ENCODE measurements at places on chromosomes 1 and 21.
A peak's percentile ranks its signal among the peaks of the same experiment; 100 is the strongest.

DNA sequence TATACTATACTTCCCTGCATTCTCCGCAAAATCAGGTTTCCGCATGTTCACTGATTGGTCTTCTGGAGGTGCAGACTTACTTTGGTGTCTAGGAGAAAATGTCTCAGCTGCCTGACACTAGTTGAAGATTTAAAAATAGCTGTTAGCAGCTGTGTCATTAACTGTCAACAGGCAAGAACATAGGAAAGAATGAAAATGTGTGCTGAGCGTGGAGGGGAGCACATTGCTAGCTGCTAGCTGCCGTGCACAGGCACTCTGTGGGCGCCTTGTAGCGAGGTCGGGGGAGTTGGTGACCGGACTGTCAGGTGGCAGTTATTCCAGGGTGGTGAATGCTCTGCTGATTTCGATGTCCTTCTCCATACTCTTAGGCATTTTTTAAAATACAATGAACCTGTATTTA is 5.2 kb downstream of the FAAH start:
- DNase-seq, result no peak

- peak; percentile 74 for DNase-seq
Measured at GRCh38 chr1:173255214-173255813, 48.2 kb upstream of the TNFSF4 start.

GRCh38 chr1:76939817-76940216 is 72.5 kb downstream of the ST6GALNAC5 start:
- no peak for DNase-seq

DNA sequence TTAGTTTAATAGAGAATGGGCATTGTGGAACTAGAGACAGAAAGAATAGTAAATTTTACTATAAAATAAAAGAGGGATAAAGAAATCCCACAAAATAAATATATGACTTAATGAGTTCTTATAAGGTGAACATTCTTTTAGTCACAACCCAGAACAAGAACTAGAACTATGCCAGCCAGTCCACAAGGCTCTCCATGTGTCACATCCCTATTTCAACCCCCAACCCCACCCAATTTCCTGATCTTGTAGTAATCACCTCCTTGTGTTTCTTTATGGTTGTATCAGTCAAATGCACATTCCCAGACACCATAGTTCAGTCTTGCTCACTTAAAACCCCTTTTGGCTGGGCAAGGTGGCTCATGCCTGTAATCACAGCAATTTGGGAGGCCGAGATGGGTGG is 662.3 kb upstream of the CAMK1G start:
- no peak for DNase-seq

GRCh38 chr1:157115851-157116736 is 16.5 kb upstream of the ETV3L start:
- no peak for DNase-seq
